HFFc6 (cell line): ENCODE measurements at places on chromosomes 6 and 20.
A peak's percentile ranks its signal among the peaks of the same experiment; 100 is the strongest.

GRCh38 chr6:124917769-124918168 lies 44.5 kb upstream of the RNF217 start:
- no peak for DNase-seq

DNA sequence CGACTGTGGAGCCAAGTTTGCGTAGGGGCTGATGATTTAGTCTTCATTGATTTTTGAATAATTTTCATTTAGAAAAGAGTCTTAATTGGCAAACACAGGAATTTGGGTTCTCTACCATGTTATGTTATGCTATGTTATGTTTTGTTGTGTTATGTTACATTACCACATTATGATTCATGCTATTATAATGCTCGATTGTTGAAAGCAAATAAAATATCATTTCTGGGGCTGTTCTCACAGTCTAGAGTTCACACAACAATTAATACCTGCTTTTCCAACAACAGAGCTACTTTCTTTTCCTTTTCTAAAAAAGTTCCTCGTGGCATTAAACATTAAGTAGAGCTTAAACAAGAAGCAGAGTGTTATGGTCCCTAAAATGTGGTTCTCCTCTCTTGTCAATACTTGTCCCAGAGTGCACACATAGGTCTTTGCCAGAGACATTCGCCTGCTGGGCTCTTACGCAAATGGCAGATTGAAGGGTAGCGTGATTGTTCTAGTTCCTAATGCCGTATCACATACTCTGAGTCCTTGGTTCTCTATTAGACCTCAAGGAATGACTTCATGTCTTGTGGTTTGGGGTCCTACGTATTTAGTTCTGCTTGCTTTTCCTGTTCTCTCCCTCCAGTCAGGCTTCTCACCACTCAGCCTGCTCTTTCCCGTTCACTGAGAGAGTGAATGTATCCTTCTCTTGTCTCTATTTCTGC lies 370.3 kb downstream of the CD109 start:
- no peak for DNase-seq

- peak; percentile 20 for DNase-seq
Observed at GRCh38 chr6:3610206-3610605, 141.3 kb downstream of the PXDC1 start.

- DNase-seq: no peak
Observed at GRCh38 chr20:20621195-20621594, 91.2 kb downstream of the RALGAPA2 start.

GRCh38 chr6:124858564-124858963 lies 103.7 kb upstream of the RNF217 start:
- no peak for DNase-seq

DNA sequence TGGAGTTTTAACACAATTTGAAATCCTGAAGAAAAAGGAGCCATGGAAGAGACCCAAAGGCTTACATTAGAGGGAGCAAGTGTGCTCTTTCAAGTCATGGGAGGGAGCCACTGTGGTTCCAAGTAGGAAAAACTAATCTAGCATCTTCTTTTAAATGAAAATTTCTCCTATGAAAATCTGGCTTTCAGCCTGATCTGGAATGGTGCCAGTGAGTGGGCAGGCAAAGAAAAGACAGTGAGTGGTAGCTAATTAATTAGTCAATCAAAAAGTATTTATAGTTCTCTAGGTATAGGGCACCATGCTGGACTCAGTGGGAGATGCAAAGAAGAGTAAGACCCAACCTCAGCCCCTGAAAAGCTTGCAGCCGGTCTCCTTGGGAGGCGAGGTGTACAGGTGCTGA lies 21.9 kb downstream of the CAP2 start:
- no peak for DNase-seq

GRCh38 chr6:63773200-63773599 lies 137.6 kb downstream of the PHF3 start:
- no peak for DNase-seq

DNA sequence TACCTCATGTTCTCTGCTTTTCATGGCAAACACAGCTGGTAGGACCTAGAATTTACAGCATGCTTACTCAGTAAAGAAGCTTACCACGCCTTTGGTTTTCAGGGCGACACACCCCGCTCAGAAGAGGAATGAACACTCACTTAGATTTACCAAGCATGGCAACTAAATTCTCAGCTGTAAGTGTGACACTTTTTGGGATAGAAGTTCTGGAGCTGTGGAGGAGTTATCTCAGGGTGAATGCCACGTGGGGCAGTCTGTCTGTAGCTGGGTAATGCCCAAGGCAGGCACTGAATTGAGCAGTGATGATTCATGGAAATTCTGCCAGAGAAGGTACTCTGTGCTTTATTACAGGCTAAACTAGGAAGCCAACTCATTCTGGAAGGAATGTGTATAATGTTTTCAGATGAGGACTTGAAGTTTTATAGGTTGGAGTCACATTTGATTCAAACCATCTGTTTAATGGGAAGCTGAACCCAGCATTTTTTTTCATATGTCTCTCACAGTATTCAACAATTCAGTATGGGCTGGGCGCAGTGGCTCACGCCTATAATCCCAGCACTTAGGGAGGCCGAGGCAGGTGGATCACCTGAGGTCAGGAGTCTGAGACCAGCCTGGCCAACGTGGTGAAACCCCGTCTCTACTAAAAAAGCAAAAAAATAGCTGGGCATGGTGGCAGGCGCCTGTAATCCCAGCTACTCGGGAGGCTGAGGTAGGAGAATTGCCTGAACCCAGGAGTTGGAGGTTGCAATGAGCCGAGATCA lies 3.5 kb upstream of the PRIM2 start:
- peak; percentile 100 for DNase-seq

- no peak for DNase-seq
Observed at GRCh38 chr6:27761391-27761790, 150.8 kb downstream of the OR2B2 start.

DNA sequence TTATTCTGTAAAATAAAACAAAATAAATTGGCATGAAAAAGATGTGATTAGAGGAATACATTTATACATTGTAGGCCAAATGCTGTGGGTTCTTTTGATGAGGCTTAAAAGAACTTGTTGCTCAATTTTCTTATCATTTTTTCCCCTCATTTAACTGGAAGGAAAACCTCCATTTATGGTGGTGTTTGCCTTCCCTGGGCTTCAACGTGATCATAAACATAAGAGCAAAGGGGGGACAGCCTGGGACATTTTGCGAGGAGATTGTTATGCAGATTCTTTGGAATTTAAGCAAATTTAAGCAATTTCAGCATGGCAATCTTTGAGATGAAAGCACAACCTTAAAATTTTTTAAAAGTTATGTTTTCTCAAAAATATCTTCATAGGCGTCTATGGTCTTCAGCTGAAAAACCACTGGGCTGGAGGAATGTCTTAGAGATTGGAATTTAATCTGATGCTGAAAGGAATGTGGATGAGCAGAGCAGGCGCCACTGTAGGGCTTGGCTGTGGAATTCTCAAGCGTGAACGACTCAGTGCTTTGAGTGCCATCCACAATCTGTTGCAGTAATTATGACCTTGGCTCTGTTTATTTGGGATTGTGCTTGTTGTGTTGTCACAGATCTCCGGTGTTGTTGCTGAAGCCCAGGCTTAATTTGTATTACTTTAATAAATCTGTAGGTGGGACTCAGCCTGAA lies 149.4 kb upstream of the MLIP start:
- peak; percentile 60 for DNase-seq

GRCh38 chr6:84835340-84835739 lies 70.9 kb upstream of the TBX18 start:
- DNase-seq: no peak
